ENCODE measurements at places on chromosomes 12 and 14. TPM values are rescaled to one million over a fixed set of nuclear protein-coding genes. Genes with fewer than 3 reads are reported as not detected.

CLEC6A gene
- under 0.01 TPM for total RNA-seq

DNA sequence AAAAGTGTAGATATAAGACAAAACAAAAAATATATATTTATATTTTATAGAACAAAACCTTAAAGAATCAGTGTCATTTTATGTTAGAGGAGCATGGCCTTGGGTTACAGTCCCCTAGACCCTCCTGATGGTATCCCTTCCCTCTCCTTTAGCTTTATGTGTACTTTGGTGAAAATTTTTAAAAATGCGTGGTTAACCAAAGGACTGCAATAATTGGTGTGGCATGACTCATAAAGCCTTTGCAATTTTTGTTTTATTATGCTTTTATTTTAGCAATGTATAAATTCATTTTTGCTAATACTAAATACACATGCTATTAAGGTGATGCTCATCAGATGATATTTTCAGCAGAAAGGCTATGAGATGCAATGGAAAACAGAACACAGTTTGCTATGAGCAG, 264.4 kb downstream of the SYT1 start:
- DNase-seq = no peak

PRKCH gene
- 52.6 TPM for total RNA-seq

AHNAK2 gene
- 367 TPM for total RNA-seq

DNA sequence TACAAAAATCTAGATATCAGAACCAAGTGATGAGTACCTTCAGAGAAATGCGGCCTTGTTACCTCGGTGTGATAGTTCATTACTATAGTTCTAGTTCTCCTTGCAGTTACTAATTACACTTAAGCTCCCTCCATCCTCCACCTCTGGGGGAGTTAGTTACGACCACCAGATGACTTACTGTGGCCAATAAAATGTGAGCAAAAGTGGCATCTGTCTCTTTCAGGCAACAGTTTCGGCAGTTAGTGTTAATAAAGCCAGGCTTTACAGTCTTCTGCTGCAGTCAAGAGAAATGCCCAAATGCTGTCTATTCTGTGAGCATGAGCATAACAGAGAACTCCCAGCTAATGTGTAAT, 6.0 kb downstream of the TXNDC16 start:
- DNase-seq = no peak

DNA sequence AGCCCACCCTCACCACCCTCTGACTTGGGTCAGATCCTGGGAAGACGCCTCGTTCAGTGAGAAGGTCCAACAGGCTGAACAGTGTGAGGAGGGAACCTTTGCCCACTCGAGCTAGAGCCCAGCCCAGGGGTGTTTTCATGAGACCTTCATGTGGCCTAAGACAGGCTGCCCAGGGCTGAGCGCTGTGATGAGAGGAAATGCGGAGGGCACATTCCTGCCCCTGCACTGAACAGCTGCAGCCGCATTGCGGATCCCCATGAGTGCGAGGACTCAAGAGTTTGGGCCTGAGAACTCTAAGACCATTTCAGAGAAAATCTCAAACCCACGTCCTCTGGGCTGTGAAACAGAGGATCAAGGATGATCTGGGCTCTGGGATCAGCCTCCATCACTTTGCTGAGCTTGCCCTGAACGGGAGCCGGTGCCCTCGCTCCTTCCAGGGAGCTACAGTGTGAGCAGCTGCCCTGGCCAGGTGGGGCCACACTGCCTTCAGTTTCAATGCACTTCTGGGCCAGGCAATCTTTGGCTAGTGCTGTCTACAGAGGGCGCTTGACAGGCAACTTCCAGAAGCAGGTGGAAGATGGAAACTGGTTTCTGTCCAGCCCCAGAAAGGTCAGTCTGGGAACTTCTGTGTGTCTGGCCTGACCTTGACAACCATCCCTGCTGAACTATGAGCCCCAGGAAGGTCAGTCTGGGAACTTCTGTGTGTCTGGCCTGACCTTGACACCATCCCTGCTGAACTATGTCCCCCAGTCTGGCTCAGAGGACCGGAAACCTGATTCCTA, 43.5 kb upstream of the P2RX7 start:
- no peak for DNase-seq

DTX3 gene
- total RNA-seq = 1.5 TPM

GRCh38 chr14:76844223-76844622, 18.0 kb downstream of the LRRC74A start:
- peak; percentile 45 for DNase-seq

- DNase-seq = peak; percentile 28
Measured at GRCh38 chr12:96571101-96571862, 81.9 kb downstream of the CFAP54 start.

KIF26A gene
- 0.26 TPM for total RNA-seq

- DNase-seq = no peak
Measured at GRCh38 chr12:50309950-50310349, 26.6 kb upstream of the LIMA1 start.

SLC17A8 gene
- not detected for total RNA-seq

- no peak for DNase-seq
Measured at GRCh38 chr12:124725597-124726237, 137.9 kb downstream of the SCARB1 start.

SLC39A2 gene
- 0.26 TPM for total RNA-seq

- peak; percentile 95 for DNase-seq
Measured at GRCh38 chr12:69000540-69001243, 67.7 kb upstream of the CPM start.

- no peak for DNase-seq
Measured at GRCh38 chr12:124387528-124387911, 92.6 kb downstream of the RFLNA start.

PPM1H gene
- total RNA-seq = 0.90 TPM

- peak; percentile 66 for DNase-seq
Measured at GRCh38 chr12:30806989-30807694, 52.4 kb upstream of the CAPRIN2 start.

MIP gene
- total RNA-seq = not detected

ALDH1L2 gene
- total RNA-seq = 34.2 TPM

- peak; percentile 91 for DNase-seq
Measured at GRCh38 chr12:122062832-122063693, 15.5 kb upstream of the MLXIP start.

GRCh38 chr12:119949145-119949544, 39.9 kb upstream of the BICDL1 start:
- DNase-seq = no peak

GRCh38 chr14:91229005-91229382, 15.5 kb downstream of the GPR68 start:
- no peak for DNase-seq

- no peak for DNase-seq
Measured at GRCh38 chr14:38536376-38537038, 280.6 kb upstream of the CLEC14A start.

SPX gene
- total RNA-seq = 6.3 TPM

DNA sequence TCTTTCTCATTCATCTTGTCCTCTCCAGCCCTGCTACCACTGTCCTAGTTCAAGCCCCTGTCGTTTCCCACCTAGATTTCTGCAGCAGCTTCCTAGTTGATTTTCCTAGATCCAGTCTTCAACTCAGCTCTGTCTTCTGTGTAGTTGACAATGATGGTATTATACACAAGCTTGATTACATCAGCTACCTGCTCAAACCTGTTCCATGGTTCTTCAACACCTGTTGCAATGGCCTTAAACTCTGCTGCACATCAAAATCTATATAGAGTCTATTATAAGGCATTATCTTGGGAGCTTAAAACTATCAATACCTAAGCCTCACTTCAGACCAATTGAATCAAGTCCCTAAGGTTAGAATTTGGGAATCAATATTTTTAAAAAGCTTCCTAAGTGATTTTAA, 71.7 kb upstream of the PELI2 start:
- DNase-seq = peak; percentile 25

- no peak for DNase-seq
Measured at GRCh38 chr12:16606201-16606849, 363 bp upstream of the LMO3 start.

DNA sequence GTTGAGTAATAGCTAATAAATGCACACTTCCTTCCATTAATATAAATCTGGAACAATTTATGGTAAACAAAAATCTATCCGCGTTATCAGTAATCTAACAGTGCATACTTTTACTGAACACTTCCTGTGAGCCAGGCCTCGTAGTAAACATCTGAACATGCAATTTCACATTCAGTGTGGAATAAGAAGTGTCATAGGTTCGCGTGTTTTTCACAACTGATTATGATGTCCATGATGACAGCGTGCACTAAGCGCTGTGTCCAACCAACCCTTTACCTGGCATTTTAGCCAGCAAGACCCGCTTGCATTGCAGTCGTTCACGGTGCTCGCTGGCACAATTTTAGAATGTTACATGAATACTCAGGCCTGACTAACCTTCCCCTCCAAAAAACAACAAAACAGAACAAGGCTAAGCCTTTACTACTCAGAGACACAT, 2.1 kb downstream of the PNMA1 start:
- DNase-seq = no peak

DNA sequence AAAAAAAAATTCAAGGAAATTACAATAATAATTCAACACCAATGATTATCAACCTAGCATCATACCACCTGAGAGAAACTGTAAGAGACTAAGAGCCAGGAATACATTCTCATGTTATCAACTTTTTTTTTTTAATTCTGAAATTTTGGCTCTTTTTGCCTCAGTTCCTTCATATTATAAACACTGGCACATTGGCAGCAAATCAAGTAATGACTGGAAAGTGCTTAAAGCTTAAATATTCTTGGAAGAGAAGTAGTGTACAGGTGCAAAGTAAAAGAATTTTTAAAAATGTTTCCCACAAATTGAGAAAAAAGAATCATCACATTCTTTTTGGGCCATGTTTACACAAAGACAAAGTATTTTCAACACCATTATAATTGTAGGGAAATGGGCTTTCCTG, 296.9 kb upstream of the SOX5 start:
- DNase-seq = no peak

GRCh38 chr14:93510056-93510455, 79.3 kb downstream of the UNC79 start:
- no peak for DNase-seq

GRCh38 chr12:112530941-112531340, 112.2 kb downstream of the PTPN11 start:
- no peak for DNase-seq

DNA sequence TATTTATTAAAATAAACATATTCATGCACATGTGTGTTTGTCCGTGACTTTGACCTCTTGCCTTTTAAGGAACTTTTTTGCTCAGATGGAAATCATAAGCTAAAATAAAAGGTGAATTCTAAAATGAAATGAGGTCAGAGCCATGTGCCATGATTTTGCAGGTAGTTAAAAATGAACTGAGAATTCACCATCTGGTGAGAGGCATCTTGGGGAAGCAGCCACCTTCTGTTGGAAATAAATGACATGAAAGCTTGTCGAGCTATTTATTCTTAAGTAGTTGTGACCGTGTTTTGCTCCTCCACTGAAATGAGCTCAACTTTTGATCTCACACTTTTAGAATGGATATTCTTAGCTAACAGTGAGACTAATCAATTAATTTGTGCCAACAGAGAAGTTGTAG, 56.8 kb upstream of the CNOT2 start:
- DNase-seq = no peak

REP15 gene
- total RNA-seq = 0.53 TPM

- DNase-seq = peak; percentile 89
Measured at GRCh38 chr12:27703720-27704452, 6.7 kb upstream of the MRPS35 start.

KLHDC1 gene
- 0.90 TPM for total RNA-seq

ADAM20 gene
- 2.6 TPM for total RNA-seq

- DNase-seq = peak; percentile 89
Measured at GRCh38 chr12:7079826-7080125, 12.5 kb downstream of the C1R start.

- DNase-seq = peak; percentile 33
Measured at GRCh38 chr14:76644855-76645518, 116.3 kb upstream of the VASH1 start.

- DNase-seq = peak; percentile 37
Measured at GRCh38 chr12:12561371-12562015, 1.2 kb downstream of the DUSP16 start.

- no peak for DNase-seq
Measured at GRCh38 chr14:33934938-33935337, 15.9 kb downstream of the EGLN3 start.

DNA sequence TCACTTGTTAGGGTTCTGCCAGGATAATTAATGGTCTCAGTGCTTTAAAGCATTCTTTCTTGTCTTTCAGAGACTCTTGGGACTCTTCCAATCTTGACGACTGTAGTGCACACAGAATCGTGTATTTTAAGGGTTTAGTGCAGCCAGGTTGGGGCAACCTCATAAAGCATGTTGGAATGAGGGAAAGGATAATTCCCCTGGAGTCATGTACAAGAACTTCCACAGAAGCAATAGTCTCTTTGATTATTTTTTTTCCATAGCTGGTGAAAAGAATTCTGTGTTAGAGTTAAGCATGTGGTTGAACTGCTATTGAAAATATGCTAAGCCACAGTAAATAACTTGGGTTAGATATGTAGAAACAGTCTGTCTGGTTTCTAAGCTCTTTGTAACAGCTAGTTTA, 246.8 kb upstream of the DAAM1 start:
- DNase-seq = no peak

- DNase-seq = peak; percentile 71
Measured at GRCh38 chr12:47032644-47033043, 46.8 kb upstream of the PCED1B start.

IL22 gene
- not detected for total RNA-seq

- DNase-seq = peak; percentile 95
Measured at GRCh38 chr14:85252011-85252410, 277.9 kb upstream of the FLRT2 start.

ST8SIA1 gene
- total RNA-seq = 0.13 TPM

TSPAN9 gene
- 5.0 TPM for total RNA-seq

DNA sequence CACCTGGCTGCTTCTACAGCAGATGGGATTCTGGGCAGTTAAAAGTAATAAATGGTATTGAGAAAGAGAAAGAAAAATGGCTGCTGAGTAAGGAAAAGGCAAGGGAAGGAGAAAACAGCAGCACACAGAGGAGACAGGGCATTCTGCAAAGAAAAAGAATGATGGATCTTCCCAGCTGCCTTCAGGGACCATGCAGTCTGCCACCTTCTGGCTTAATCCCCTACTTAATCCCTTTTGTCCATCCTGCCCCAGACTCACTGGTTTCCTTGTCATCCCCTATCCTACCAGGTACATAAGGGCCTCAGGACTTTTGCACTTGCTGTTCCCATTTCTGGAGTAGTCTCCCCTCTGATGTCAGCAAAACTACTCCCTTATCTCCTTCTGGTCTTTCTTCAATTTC, 107.6 kb downstream of the GAS2L3 start:
- no peak for DNase-seq

GPRC5A gene
- total RNA-seq = 16.1 TPM

P2RX2 gene
- total RNA-seq = not detected

GRCh38 chr12:43425361-43425760, 126.6 kb downstream of the ADAMTS20 start:
- DNase-seq = no peak
